ENCODE measurements at places on chromosomes 6 and 20.
A peak's percentile ranks its signal among the peaks of the same experiment; 100 is the strongest.

GRCh38 chr6:30816791-30817739, 67.3 kb upstream of the DDR1 start:
- no peak for DNase-seq

DNA sequence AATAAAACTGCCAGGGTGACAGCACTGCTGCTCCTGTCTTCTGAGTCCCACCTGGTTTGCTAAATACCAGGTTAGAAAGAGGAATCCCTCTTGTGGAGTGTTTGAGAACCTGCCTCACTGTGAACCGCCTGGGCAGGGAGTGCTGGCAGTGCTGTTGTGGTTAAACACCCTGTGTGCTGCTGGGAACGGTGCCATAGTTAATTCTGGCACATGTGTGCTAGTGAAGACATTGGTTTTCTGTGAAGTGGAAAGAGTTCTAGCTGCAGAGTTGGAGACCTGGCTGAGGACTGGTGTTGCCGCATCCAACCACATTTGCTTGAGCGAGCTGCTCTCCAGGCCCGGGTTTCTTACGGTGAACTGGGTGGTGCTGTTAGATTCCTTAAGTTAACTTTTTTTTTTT, 72.7 kb downstream of the IGF2R start:
- no peak for DNase-seq

DNA sequence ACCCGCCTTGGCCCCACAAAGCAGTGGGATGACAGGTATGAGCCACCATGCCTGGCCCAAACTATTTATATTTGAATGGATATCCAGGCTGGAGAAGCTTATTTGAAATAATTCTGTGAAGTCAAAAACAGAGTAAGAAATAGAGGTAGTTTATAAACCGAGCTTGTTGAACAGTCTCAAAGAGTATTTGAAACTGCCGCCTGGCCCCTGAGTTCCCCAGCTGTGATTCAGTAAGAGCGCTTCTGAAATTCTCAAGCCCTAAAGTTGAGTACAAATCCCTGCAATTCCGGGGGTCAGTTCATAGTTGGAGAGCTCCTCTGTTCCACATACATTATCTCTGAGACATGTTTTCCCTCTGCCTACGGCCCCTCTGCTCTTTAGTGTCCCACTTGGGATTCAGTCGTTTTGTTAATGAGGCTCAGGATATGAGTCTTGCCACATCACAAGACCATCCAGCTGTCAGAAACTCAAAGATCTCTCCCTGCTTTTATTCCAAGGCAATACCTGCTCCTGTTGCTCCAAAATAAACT, 127.8 kb downstream of the SOD2 start:
- DNase-seq = no peak

GRCh38 chr6:125123468-125124048, 30.0 kb upstream of the TPD52L1 start:
- no peak for DNase-seq

GRCh38 chr6:106547601-106548453, 81.5 kb downstream of the RTN4IP1 start:
- DNase-seq = no peak

DNA sequence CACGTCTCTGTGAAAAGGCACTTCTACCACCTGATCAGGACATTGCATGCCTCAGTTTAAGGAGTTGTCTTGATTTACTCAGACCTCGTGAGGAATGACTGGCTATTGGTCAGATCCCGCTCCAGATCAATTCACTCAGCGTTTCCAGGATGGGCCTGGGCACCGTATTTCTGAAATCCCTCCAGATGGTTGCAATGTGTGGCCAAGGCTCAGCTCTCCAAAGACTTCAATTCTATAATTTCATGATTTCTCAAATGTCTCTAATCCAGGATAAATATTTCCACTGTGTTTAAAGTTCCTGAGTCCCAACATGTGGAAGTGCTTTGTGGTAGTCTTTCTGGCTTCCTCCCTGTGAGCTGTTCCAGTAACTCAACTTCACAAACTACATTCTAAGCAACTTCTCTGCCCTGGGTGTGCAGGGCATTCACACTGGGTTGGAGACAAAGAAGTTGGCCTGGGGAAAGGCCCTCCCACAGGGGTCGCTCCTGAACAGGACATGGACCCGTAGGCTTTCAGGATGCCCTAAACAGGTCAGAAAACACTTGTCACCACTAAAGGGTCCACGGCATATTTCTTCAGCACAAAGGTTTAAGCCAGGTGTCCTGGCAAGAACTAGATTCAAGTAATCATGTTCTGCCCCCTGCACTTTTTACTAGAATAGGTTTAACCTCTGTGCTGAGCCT, 212.1 kb downstream of the WDR27 start:
- no peak for DNase-seq

GRCh38 chr6:13553646-13554045, 20.8 kb upstream of the SIRT5 start:
- DNase-seq = no peak

DNA sequence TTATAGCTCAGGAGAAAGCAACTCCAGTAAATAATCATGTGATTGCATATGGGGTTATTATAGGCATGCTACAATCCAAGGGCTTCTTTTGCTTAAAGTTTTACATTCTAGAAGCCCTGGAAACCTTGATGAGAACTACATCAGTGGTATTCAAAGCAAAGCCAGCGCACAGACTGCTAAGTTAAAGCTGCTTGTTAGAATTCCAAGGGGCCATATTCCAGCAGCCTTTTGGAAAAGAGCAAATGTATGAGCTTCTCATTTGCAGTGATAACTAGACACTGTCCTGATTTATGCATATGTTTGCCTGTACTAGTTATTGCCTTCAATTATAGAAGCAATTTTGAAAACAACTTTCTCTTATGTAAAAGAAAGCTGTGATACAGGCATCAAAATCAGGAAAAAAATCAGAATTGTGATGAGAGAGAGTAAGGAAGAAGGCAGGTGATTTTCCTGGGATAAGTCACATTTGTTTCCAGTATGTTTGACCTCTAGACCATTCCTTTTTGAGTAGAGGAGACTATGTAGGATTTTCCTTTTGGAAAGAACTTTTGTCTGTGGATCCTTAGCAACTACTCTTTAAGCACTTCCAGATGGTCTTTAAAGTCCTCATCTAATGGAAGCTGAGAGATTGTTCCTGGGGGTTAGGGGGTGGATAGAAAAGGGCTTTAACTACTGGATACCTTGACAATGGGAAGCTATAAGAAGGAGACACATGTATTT, 159.2 kb downstream of the PLCB4 start:
- DNase-seq = no peak

GRCh38 chr20:18796282-18796833, 17.2 kb upstream of the SCP2D1 start:
- DNase-seq = no peak

- no peak for DNase-seq
These were observed 120.8 kb upstream of the RAB32 start for GRCh38 chr6:146422789-146423375.

DNA sequence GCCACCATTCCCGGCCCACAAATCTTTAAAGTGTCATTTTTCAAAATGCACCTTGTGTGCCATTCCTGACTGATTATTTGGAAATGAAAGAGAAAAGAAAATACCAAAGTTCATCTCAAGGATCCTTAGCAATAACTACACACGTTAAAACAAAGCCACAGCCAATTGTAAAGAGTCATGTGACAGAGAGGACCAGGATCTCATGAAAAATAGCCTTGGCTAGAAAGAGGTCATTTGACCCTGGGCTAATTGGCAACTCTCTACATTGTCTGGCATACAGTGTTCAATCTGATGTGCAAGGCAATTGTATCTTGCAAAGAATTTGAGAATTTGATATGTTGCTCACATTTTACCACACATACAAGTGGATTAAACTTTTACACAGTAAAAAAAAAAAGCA, 31.6 kb upstream of the HLA-G start:
- DNase-seq = no peak

- DNase-seq = no peak
These were observed 303.8 kb upstream of the MAN1A1 start for GRCh38 chr6:119653329-119653728.

GRCh38 chr20:6768228-6769140, 998 bp downstream of the BMP2 start:
- DNase-seq = no peak

- DNase-seq = no peak
These were observed 34.1 kb downstream of the HFE start for GRCh38 chr6:26121141-26122004.

GRCh38 chr20:51871943-51872342, 69.6 kb upstream of the SALL4 start:
- DNase-seq = no peak

- DNase-seq = no peak
These were observed 68.1 kb downstream of the LRRC1 start for GRCh38 chr6:53862662-53863462.

DNA sequence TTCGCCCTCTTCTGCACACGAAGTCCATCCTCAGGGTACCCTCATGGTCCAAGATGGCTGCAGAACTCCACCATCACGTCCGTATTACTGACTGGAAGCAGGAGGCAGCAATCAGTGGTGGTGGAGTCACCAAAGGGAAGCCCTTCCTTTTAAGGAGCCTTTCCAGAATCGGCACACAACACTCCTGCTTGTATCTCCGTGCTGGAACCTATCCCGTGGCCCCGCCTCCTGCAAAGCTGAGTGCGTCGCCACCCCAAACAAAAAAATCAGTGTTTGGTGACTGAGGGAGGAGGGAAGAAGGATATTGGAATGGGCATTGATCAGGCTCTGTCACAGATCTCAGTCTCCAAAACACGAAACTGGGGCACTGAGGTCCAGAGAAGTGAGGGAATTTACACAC, 5.8 kb upstream of the CCN5 start:
- DNase-seq = no peak

- DNase-seq = no peak
These were observed 243.3 kb downstream of the NRN1 start for GRCh38 chr6:5763407-5763806.

- DNase-seq = no peak
These were observed 192.4 kb upstream of the PRDM1 start for GRCh38 chr6:105893741-105894140.

GRCh38 chr6:43128926-43129325, 42.1 kb upstream of the SRF start:
- DNase-seq = no peak

GRCh38 chr6:53134601-53135235, 13.9 kb downstream of the GCM1 start:
- DNase-seq = no peak

- DNase-seq = no peak
These were observed 240.8 kb downstream of the ZNF217 start for GRCh38 chr20:53352727-53353440.

DNA sequence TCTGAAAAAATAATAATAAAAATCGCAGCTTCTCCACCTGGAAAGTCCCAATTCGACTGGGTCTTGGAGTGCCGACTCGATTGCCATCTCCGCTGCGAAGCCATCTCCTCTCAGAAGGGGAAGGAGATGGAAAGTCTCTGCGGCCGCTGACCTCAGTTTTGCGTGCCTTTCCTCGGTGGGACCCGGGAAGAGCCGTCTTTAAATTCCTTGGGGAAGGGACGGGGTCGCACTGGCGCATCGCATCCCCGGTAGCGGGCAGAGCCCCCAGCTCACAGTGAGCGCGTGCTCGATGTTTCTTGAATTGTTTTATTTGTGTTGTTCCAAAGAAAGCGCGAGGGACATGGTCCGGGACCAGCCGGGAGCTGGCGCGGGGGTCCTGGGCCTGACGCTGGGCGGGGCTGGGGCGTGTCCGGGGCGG, 270 bp upstream of the TIAM2 start:
- no peak for DNase-seq

- DNase-seq = no peak
These were observed 445 bp downstream of the RAB32 start for GRCh38 chr6:146543940-146544615.

DNA sequence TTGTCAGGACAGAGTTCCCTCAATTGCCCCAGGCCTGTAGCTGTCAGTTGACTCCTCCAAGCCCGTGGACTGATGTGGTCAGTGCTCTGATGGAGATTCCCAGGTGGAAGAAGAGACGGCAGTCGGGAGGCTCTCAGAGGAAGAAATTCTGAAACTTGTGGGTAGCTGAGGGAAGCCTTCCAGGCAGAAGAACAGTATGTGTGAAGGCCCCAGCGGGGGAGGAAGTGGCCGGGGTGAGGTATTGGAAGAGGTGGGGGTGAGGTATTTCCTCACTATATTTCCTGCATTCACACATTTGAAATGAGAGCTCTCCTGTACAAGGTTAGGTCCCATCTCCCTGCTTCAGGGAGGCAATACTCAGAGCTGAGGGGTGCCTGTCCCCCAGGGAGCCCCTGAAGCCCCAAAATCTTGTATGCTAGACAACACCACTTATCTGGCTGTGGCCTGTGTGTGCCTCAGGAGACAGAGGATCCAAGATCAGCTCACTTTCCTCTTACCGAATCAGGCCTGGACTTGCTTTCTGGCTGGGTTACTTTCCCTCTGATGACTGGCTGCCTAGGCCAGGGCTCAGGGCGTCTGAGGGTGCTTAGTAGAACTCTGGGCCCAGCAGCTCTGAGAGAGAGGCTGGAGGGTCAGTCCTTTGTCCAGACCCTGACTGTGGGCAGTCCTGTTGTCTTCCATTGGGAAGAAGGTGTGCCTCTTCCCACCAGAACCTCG, 49.3 kb upstream of the MYL9 start:
- peak; percentile 15 for DNase-seq

DNA sequence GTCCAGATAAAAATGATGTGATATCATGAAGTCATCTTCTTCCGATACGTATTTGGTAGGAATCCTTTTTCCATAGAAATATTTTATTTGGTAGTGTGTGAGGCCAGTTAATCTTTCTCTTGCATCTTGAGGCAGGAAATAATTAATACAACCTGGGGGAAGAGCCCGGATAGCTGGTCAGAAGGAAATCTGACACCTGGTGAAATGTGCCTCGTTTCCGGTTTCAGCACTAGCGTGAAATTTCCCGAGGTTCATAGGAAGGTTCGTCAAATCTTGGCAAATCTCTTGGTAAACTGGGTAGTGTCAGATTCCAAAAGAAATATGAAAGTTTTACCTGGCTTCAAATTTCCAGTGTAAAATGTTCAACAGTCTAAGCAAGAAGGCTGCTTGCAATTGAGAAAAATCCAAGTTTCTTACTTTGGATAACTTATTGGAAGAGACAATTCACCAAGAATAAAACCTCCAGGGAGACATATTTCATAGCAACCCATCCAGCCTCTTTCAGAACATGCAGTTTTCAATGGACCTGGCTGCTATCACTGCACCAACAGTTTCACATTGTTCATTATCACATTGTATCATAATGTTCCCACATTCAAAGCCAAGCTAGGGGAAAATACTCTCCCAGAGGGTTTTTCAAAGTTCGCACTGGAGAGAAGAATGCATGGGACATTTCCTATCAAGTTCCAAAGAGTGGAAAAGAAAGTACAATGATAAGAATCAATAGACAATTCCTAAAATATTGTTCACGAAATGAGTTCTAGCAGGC, 454.5 kb upstream of the CITED2 start:
- no peak for DNase-seq

DNA sequence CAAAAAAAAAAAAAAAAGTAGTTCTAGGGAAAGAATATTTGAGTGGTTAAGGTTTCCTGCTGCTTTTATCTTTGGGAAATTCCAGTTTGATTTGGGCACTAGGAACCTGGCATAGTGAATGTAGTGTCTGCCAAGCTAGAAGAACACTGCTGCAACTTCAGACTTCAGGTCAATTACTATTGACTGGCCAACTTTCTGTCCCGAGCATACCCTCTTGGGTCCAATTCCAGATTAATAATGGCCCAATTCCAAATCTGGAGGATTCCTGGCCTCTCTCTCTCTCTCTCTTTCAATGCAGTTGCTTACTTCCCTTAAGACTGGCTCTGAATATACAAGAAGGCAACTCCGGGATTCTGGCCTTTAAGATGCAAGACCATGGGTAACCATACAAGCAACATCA, 74.9 kb downstream of the ANKEF1 start:
- DNase-seq = no peak
